Calu3 (cell line): ENCODE measurements at places on chromosomes 6 and 20. TPM values are rescaled to one million over a fixed set of nuclear protein-coding genes. Genes with fewer than 3 reads are reported as not detected.

The SLC22A2 gene
- not detected in 2 replicates for total RNA-seq

The SLC13A3 gene
- 0.49 TPM in 1 of 2 replicates, not detected in the other for total RNA-seq

The SYCP2L gene
- 0.12 TPM in 1 of 2 replicates, not detected in the other for total RNA-seq

The FKBP1C gene
- 0.35 and 0.86 TPM in 2 replicates for total RNA-seq

The SLC17A1 gene
- total RNA-seq, result not detected in 2 replicates

The EDN1 gene
- 24.7 and 40.6 TPM in 2 replicates for total RNA-seq

The SRMS gene
- total RNA-seq, result not detected in 2 replicates

The MYLK4 gene
- total RNA-seq, result 0.73 TPM in 2 replicates

The DNAH8 gene
- total RNA-seq, result 0.05 TPM in 1 of 2 replicates, not detected in the other
